ENCODE measurements at places on chromosomes 12 and 14.

- no peak for DNase-seq
Observed at GRCh38 chr14:71119832-71120231, 212.6 kb downstream of the PCNX1 start.

DNA sequence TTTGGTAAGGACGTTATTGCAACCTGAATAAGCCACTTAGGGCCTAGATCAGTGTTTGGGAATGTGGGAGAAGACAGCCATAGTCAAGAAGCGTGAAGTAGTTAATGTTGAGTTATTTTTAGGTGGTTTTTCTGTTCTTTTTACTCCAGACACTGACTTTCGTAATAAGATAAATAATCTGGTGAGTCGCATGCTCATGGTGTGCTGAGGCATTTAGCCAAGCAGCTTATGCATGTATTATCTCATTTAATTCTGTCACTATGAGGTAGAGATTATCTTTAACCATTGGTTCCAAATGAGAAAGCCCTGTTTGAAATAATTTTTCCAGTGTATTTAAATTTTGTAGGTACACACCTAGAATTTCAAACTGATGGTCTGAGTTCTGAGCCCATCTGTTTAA is 67.3 kb downstream of the RCOR1 start:
- no peak for DNase-seq

DNA sequence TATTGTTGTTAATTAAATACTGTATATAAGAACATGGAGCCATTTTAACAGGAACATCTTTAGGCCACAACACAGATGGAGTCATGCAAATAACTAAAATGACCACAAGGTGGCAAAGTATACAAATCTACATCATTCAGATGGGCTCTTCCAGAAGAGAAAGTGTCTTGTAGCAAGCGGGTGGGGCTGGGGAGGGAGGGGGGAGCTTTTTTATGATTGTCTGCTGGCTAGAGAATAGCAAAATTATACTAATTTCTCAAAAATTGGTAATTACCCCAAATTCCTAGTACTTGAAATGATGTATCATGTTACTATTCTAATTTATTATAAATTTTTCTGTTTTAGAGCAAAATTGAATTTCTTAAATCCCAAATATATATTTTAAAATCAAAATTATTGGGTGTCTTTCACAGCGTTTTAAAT is 378.7 kb downstream of the PRKD1 start:
- no peak for DNase-seq

- DNase-seq = no peak
Observed at GRCh38 chr14:58946431-58946830, 242.0 kb upstream of the DAAM1 start.

GRCh38 chr14:36661506-36662257 is at the start of gene PAX9:
Gene PAX9 (plus strand): TSS chr14:36661860. CDS start chr14:36662090, 230 bp downstream.
- no peak for DNase-seq

DNA sequence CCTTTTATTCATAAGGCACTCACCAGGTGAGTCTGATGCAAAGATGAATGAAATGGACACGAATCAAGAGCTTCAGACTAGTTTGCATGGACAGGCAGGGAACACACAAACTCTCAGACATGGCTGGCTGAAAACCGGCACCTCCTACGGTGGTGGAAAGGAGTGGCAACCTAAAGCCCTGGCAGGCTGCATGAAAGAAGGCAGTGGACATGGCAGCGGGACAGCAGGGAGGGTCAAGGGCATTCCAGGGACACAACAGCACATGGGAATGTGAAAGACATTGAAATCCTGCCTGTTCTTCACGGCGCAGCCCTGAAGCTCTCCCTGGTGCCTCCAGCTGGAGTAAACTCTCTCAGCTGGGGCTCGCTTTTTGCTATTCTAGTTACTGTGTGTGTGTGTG is 16.6 kb upstream of the LRTM2 start:
- DNase-seq = no peak

- no peak for DNase-seq
Observed at GRCh38 chr14:27730204-27730603, 1036.4 kb upstream of the FOXG1 start.

- DNase-seq = no peak
Observed at GRCh38 chr12:38162013-38162412, 154.6 kb upstream of the ALG10B start.

- no peak for DNase-seq
Observed at GRCh38 chr14:20686386-20687143, 2.0 kb upstream of the ANG start.

GRCh38 chr12:79688376-79689060 is 2.2 kb downstream of the PAWR start:
- no peak for DNase-seq

DNA sequence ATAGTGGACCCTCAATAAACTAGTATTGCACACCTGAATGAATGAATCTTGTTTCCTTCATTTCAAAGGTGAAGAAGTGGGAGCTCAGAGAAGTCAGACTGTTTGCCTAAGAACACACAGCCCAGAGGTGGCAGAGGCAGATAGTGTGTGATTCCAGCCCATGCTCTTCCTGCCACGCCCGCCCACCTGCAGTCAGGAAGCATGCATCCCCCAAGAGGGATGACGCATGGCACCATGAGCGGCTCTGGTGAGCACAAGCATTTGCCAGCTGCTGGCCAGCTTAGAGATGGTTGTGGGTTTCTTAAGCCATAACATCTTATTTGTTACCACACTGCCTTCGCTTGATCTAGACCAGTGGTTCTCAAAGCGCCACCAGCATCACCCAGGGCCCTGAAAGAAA is 133.8 kb downstream of the RIMBP2 start:
- no peak for DNase-seq

DNA sequence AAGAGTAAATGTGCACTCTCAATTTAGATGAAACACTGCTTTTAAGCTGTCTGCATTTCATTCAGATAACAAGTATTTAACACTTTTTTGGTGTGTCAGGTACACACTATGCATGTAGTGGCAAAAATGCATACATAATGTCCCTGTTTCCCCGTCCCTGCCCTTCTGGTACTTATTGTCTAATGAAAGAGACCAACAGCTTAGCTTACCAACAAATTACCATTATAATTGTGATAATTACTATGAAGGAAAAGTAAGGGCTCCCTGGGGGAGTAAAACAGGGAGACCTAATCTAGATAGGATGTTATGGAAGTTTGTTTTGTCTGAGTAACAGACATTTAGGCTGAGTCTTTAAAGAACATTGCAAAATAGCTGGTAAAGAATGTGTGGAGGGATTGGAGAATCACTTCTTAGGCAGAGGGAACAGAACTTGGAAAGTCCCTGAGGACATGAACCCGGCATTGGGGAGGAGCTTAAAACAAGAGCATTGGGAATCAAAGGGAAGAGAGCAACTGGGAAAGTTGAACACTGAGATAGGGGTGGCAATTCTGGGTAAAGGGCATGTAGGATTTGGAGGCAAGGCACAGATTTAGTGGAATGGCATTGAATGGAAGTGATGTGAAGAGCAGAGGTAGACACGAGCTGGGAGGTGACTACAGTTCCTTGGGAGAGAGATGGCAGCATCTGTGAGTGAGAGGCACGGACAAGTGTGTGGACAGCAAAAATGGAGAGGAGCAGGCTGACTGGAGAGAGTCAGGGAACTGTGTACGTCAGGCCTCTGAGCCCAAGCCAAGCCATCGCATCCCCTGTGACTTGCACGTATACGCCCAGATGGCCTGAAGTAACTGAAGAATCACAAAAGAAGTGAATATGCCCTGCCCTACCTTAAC is 181.6 kb downstream of the GRIP1 start:
- DNase-seq = no peak

- DNase-seq = no peak
Observed at GRCh38 chr14:68466491-68466977, 326.3 kb downstream of the ZFP36L1 start.

- no peak for DNase-seq
Observed at GRCh38 chr14:30999038-30999773, 26.2 kb upstream of the AP4S1 start.

- no peak for DNase-seq
Observed at GRCh38 chr14:68551045-68551683, 241.7 kb downstream of the ZFP36L1 start.

- no peak for DNase-seq
Observed at GRCh38 chr14:73223049-73223448, 14.3 kb upstream of the PAPLN start.

DNA sequence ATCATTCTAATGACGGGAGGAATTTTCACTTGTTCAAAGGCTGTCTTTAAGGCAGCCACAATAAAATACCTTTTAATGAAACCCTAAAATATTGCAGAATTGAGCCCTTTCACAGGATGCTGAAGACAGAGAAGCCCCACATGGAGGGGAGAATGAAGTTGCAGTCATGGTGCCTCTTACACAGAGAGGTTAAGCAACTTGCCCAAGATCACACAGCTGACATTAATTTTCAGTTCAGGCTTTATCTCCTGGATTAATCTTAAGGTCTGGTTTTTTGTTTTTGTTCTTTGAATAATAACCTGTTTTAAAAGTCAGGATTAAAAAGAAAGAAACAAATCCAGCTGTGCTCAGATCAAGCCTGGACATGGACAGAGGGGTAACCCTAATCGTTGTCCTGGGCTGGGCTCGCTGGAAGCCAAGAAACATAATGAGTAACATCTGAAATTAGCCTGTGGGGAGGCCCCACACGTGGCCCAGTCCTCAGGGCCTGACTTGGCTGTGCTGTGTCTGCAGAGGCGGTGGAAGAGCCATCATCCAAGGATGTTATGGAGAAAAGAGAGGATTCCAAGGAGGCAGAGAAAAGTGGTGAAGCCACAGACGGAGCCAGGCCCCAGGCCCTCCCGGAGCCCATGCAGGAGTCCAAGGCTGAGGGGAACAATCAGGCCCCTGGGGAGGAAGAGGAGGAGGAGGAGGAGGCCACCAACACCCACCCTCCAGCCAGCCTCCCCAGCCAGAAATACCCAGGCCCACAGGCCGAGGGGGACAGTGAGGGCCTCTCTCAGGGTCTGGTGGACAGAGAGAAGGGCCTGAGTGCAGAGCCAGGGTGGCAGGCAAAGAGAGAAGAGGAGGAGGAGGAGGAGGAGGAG is 8.0 kb downstream of the CHGA start:
- no peak for DNase-seq

GRCh38 chr12:98873776-98874175 is 228.7 kb downstream of the APAF1 start:
- no peak for DNase-seq

- DNase-seq = no peak
Observed at GRCh38 chr12:127650626-127651025, 616.3 kb upstream of the TMEM132C start.

DNA sequence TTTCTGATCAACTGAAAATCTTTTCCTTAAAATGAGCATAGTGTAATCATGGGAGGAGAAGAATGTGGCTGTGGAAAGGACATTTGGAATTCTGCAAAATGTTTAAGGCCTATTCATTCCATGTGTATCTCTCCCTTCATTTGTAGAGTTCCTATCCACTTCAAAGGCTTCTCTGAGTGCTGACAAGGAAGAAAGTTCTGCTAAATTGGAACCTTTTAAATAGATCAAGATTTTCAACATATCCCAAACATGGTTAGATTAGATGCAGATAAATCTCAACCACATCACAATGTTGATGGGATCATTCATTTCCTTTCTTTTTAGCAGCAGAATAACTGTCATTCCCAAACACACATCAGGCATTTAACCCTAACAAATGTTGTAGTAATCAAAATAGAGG is 28.4 kb upstream of the SIX1 start:
- no peak for DNase-seq

- DNase-seq = no peak
Observed at GRCh38 chr14:60812987-60813386, 78.4 kb downstream of the MNAT1 start.

GRCh38 chr12:12606781-12607589 is 4.7 kb upstream of the CREBL2 start:
- DNase-seq = no peak

- no peak for DNase-seq
Observed at GRCh38 chr14:88251650-88252049, 71.4 kb downstream of the KCNK10 start.

DNA sequence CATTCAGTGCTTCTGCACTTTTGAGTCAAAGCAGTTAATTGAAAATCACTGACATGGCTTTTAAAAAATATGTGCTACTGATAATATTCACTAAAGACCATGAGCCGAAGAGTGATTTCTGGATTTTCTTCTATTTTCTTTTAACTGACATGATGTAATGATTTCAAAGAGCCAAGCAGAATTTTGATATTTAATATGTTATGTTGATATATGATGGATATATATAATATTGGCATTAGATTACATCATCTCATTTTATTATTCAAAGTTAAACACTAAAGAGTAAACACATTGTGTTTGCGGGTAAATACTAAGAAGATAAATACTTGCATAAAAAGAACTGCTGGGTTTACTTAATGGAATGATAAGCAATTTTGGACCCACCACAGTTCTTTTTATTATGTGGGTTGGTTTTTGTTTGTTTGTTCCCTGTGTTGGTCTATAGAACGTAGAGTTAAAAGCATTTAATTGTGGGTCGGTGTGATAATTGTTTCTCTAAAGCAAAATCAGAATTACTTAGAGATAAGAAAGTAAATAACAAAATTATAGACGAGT is 692 bp downstream of the SPIC start:
- no peak for DNase-seq

DNA sequence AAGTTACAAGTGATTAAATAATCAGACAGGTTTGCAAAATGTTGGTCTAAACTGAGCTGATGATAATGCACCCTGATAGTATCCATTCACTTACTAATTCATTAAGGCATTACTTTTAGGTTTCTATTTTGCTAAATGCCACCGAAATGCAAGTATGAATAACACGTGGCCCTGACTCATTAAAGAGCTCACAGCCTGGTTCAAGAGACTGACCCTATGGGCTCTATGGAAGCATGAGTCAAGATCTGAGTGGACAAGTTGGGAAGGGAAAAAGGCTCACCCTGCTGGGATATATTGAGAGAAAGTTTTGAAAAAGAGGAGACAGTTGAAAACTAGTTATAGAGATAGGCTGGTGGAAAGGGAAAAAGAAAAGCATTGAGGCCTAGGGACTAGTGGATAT is 14.8 kb upstream of the LRRC9 start:
- DNase-seq = no peak

- DNase-seq = no peak
Observed at GRCh38 chr12:2343681-2344080, 290.9 kb downstream of the CACNA1C start.

- DNase-seq = no peak
Observed at GRCh38 chr12:19082365-19082911, 47.1 kb upstream of the PLEKHA5 start.

GRCh38 chr12:64669270-64669842 is 59.1 kb downstream of the RASSF3 start:
- DNase-seq = no peak

DNA sequence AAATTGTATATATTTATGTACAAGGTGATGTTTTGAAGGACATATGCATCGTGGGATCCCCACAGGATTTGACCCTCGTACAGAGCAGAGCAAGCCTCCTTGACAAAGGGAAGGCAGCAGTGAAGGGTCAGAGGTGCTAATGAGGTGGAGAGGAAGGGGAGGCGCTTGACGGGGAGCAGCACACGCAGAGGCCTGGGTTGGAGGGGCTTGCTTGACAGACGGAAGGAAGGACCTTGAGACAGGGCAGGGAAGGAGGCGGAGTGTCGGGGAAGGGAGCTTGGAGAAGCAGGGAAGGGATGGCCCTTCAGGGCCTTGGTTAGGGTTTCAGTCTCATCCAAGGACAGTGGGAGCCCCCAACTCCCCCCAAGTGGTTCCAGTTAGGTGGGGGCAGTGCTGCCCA is 52.6 kb downstream of the ZNF664 start:
- no peak for DNase-seq

- DNase-seq = no peak
Observed at GRCh38 chr14:74754899-74755298, 8.2 kb upstream of the YLPM1 start.

- no peak for DNase-seq
Observed at GRCh38 chr12:43237238-43237879, 314.6 kb downstream of the ADAMTS20 start.

- no peak for DNase-seq
Observed at GRCh38 chr12:115752156-115752555, 525.3 kb downstream of the MED13L start.

GRCh38 chr12:122873540-122873939 is 22.4 kb downstream of the VPS37B start:
- DNase-seq = no peak

Measured in activated CD8-positive, alpha-beta memory T cell treated with anti-CD3 and anti-CD28 coated beads for 1 hour (primary cell).